Uterine smooth muscle cell (primary cell): ENCODE measurements at places on chromosomes 5 and 9. TPM values are rescaled to one million over a fixed set of nuclear protein-coding genes. Genes with fewer than 3 reads are reported as not detected.

Gene FRMD3
- total RNA-seq = 0.87 and 1.4 TPM in 2 replicates

Gene SNCAIP
- 26.2 and 69.9 TPM in 2 replicates for total RNA-seq

Gene NIPAL4
- total RNA-seq = 0.33 and 0.87 TPM in 2 replicates

Gene ARHGEF28
- total RNA-seq = 25.8 and 49.0 TPM in 2 replicates

Gene BARHL1
- not detected in 2 replicates for total RNA-seq

Gene SYK
- total RNA-seq = not detected in 2 replicates

Gene PCDHGA4
- total RNA-seq = 2.2 and 5.2 TPM in 2 replicates

Gene SMIM33
- not detected in 2 replicates for total RNA-seq

Gene RPL7A
- total RNA-seq = 2,205 and 2,513 TPM in 2 replicates

Gene FCN2
- total RNA-seq = not detected in 2 replicates

Gene RASGRF2
- 12.5 and 14.3 TPM in 2 replicates for total RNA-seq

Gene PCDHB14
- 0.11 and 0.12 TPM in 2 replicates for total RNA-seq

Gene ZFP37
- 2.5 and 3.1 TPM in 2 replicates for total RNA-seq

Gene SPINK4
- total RNA-seq = not detected in 2 replicates

Gene HEMGN
- not detected in 2 replicates for total RNA-seq

Gene LEAP2
- total RNA-seq = 0.11 and 0.12 TPM in 2 replicates

Gene EIF4E1B
- total RNA-seq = not detected in 2 replicates

Gene PPIC
- 20.9 and 66.4 TPM in 2 replicates for total RNA-seq

Gene PCDHA11
- 0.22 and 0.50 TPM in 2 replicates for total RNA-seq

Gene FOXD4L6
- 0.11 and 0.12 TPM in 2 replicates for total RNA-seq
